GM23338 (cell line): ENCODE measurements at places on chromosomes 2 and 18.

- DNase-seq: no peak
These were observed 71.0 kb upstream of the ITM2C start for GRCh38 chr2:230793572-230794359.

DNA sequence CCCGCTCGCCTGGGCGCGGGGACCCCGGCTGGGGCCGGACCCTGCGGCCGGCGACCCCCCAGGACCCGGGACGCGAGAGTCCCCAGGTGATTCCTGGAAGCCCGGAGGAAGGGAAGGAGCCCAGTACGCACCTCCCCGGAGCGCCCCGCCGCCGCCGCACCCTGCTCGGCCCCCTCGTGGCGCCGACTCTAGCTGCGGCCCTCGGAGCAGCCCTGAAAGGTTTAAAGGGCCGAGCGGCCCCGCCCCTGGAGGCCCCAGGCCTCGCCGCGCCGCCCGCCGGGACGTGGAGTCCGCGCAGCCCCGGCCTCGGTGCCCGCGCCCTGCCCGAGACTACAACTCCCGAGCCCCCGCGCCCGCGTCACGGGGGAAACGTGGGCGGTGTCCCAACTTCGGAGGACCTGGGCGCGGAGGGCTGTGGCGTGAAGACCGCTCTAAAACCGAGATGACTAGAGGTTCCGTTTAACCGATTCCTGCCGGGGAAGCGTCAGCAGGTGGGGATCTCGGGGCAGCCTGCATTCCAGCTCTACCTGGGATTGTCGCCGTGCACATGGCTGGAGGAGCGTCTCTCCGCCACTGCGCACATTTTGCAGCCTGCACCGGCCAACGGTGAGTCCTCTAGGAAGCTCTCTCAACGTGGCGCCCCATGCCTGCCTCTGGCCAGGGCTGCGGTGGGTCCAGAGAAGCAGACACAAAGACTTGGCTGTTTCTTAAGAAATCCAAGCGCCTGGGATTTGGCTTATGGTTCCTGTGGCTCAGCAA, at the start of gene TMEM150A:
TSS of gene TMEM150A (minus strand) at position 223 of the 759 bp plus-strand sequence. CDS start 750 bp downstream, outside the sequence.
- peak; percentile 93 for DNase-seq

DNA sequence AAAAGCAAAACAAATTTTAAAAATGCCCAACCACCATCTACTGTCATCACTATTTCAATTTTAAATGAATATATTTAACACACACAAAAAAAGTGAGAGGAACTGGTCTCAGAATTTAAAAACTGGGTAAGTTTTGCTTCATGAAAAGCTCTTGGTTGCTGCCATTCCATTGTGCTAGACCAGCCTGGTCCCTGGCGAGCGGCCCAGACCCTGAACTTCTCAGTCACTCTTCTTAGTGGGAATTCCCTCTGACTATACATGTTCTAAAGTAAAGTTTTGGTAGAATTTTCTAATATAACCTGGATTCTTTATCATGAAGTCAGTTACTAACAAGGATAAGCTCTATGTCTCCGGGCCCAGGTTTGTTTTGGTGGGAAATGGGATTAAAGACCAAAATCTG, 34.8 kb upstream of the TMEM177 start:
- no peak for DNase-seq

GRCh38 chr2:45583977-45584376, 27.1 kb downstream of the SRBD1 start:
- no peak for DNase-seq

GRCh38 chr2:66489436-66489835, 54.5 kb downstream of the MEIS1 start:
- no peak for DNase-seq

DNA sequence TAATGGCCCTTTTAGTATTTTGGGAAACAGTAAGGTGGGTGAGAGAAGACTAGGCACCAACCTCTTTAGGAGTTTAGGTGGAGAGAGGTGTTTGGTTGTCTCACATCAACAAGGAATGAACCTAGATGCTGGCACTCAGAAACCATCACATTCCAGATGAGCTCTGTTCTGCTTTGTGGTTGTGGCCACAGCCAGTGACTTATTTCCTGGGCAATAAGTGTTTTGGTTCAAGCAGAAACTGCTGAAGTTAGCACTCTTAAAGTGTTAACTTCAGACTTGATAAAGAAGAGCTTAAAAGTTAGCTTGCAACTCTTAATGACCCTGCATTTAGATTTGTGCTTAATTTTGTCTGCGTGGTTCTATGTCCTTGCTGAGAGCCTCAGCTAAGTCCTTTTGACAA, 929.2 kb downstream of the SLC4A3 start:
- DNase-seq: no peak

DNA sequence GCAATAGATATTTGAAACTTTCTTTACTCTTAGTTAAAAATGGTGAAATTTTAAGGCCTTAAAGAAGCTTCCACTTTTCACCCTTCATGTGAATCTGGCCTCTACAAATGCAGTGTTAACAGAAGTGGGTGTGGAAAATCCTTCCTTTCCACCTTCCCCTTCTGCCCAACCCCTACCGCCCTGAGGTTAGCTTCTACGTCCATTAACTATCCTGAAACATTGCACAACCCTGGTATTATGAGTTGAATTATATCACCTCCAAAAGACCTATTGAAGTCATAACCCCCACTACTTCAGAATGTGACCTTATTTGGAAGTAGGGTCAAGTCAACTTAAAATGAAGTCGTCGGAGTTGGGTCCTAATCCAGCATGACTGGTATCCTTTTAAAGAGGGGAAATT, 80.8 kb upstream of the ACSL3 start:
- no peak for DNase-seq

DNA sequence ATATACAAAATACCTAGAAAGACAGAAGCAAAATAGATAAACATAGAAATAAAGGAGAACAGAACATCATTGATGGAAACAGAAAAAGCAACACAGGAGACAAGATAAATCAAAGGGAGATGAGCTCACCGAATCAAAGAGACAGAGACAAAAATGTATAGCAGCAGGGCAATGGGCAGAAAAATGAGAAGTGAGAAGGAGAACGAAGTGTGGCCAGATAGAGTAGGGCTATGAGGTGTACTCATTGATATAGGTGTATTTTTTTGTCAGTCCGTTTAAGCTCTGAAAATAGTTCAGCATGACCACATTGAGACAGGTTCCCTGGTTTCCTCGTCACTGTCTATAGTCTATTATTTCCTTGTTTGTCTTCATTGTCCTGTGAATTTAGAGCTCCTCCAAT, 55.1 kb downstream of the SP100 start:
- DNase-seq: no peak

- DNase-seq: no peak
These were observed 100.4 kb downstream of the EIPR1 start for GRCh38 chr2:3277050-3277747.

DNA sequence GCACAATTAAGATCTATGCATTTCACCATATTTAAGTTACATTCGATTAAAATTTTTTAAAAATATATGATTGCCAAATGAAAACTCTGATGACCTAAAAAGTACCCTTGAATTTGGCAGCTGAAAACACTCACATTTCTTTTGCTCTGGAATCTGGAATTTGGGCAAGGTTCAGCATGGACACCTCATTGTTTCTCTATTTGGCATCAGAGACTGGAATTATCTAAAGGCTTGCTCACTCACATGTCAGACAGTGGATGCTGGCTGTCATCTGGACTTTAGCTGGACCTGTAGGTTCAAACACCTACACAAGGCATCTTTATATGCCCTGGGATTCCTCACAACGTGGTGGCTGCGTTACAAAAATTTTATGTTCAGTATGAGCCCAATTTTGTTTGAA, 16.1 kb downstream of the MBOAT2 start:
- DNase-seq: no peak

GRCh38 chr18:48994044-48994651, 43.4 kb upstream of the SMAD7 start:
- DNase-seq: no peak

GRCh38 chr2:236309669-236310029, 45.4 kb upstream of the ASB18 start:
- DNase-seq: peak; percentile 85

DNA sequence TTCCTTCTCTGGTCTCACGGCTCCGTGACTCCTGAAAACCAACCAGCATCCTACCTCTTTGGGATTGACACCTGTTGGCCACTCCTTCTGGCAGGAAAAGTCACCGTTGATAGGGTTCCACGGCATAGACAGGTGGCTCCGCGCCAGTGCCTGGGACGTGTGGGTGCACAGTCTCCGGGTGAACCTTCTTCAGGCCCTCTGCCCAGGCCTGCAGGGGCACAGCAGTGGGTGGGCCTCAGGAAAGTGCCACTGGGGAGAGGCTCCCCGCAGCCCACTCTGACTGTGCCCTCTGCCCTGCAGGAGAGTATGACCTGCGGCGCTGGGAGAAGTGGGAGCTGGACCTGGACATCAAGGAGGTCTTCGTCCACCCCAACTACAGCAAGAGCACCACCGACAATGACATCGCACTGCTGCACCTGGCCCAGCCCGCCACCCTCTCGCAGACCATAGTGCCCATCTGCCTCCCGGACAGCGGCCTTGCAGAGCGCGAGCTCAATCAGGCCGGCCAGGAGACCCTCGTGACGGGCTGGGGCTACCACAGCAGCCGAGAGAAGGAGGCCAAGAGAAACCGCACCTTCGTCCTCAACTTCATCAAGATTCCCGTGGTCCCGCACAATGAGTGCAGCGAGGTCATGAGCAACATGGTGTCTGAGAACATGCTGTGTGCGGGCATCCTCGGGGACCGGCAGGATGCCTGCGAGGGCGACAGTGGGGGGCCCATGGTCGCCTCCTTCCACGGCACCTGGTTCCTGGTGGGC, 10.0 kb downstream of the PROC start:
- DNase-seq: no peak

DNA sequence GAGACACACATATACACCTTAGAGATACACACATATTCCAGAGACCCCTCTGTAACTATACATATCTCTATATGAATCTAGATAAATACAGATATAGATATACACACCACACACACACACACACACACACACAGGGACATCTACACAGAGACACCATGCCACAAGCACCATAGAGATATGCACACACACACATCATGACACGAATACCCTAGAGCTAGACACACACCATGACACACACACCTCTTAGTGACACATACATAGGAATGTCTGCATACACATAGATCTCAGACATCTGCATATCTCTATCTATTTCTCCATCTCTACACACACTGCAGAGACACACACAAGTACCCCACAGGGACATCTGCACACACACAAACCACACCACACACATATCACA, 270.0 kb downstream of the CYRIA start:
- DNase-seq: no peak

DNA sequence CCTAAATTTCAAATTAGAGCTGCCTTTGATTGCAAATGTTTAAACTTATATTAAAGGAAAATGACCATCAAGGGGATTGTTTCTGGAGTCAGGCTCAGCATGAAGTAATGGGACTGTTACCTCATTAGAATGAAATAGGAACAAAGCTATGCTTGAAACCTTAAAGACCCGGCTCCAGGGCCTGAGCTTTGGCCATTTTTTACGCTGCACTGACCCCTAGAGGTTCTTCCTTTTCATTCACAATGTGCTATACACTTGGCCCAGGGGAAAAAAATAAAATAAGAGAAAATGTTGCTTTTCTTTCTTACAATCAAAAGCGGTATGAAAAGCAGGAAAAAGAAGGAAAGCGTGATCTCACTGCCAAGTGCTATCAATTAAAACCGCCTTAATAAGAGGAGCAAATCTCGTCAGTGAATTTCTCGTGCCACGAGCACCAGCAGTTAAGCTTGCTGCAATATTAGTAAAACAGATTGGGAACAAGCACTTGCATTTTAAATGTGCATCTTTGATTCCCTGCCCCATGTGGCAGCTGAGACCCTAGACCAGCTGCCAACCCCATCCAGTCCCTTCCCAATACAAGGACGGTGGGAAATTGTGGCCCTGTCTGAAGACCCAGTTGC, 96.6 kb downstream of the MBD2 start:
- peak; percentile 93 for DNase-seq

- peak; percentile 67 for DNase-seq
These were observed 3.6 kb downstream of the SOX11 start for GRCh38 chr2:5695654-5696403.

- DNase-seq: no peak
These were observed 13.1 kb downstream of the NXPH2 start for GRCh38 chr2:138767101-138767500.

DNA sequence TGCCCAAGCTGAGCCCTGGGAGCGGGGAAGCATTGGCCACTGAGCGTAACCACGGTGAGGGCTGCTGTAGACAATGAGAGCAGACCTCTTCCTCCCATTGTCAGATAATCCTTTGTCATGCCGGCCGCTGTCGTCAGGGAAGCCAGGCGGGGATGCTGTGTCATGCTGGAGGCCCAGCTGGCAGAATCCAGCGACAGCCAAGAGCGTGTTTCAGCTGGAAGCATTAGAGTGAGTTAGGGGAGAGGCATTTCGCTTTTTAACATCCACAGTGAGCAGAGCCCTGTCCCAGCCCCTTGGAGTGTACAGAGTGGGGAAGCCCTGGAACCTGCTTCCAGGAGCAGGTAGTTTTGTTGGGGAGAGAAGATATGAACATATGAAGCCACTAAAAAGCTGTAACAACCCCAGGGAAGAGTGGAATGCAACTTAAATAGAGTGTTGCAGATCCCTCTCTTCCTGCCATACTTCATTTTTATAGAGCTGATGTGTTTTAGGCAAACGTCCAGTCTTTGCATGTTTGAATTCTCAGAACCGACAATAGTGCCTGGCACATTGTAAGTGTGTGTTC, 7.0 kb downstream of the CTIF start:
- DNase-seq: peak; percentile 91
